T-cell (primary cell): ENCODE measurements at places on chromosomes 11 and 22. TPM values are rescaled to one million over a fixed set of nuclear protein-coding genes. Genes with fewer than 3 reads are reported as not detected.

GRCh38 chr22:38202437-38203089 lies 769 bp downstream of the MAFF start:
- DNase-seq, result peak; percentile 32

- DNase-seq, result no peak
These were observed 81.5 kb downstream of the NAV2 start for GRCh38 chr11:19794161-19794560.

The KRTAP5-2 gene
- total RNA-seq, result not detected

- no peak for DNase-seq
These were observed 14.0 kb upstream of the FLRT1 start for GRCh38 chr11:64021757-64022093.

DNA sequence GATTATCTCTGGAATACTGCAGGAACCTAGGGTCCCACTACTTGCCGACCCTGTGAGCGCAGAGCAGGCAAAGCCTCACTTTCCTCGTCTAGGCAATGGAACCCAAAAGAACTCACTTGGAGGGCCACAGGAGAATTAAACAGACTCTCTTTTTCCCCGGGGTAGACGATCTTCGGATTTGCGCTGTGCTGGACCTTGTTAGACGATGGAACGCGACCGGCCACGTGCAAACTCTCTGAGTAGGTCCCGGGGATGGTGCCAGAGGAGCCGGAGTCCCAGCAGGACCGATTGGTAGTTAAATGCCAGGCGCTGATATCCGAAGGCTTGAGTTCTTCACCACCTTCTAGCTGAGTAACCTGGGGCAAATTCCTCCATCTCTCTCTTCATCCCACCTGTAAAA lies 1.0 kb upstream of the SLC1A2 start:
- DNase-seq, result no peak
